Neural progenitor cell (in vitro differentiated cells): ENCODE measurements at places on chromosomes 7 and 10. TPM values are rescaled to one million over a fixed set of nuclear protein-coding genes. Genes with fewer than 3 reads are reported as not detected.
A peak's percentile ranks its signal among the peaks of the same experiment; 100 is the strongest.

- DNase-seq: peak; percentile 71
Measured at GRCh38 chr10:31490858-31491504, 172.0 kb downstream of the ZEB1 start.

DNA sequence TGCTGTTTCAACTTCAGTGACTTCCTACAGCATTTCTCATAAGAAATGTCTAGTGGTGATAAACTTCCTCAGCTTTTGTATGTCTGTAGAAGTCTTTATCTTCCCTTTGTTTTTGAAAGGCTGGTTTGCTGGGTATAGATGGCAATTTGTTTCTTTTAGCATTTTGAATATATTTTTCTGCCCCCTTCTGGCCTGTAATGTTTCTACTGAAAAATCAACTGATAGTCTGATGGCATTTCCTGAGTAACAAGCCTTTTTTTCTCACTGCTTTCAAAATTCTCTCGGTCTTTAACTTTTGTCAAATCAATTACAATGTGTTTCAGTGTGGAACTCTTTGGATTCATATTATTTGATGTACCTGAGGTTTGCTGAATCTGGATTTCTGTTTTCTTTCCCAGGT is 487.1 kb downstream of the ATRNL1 start:
- DNase-seq: no peak

GRCh38 chr7:69395061-69395714 is 203.1 kb upstream of the AUTS2 start:
- no peak for DNase-seq

DNA sequence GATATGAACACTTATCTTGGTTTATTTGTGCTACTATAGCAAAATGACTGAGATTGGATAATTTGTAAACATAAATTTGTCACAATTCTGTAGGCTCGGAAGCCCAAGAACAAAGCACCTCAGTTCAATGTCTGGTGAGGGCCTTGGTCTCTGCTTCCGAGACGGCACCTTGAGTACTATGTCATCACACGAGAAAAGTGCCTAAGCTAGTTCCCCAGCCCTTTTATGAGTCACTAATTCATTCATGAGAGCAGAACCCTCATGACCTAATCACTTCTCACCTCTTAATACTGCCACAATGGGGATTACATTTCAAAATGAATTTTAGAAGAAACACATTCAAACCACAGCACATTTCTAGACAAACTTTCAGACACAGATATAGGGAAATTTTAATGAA is 52.0 kb upstream of the PRSS1 start:
- no peak for DNase-seq

DNA sequence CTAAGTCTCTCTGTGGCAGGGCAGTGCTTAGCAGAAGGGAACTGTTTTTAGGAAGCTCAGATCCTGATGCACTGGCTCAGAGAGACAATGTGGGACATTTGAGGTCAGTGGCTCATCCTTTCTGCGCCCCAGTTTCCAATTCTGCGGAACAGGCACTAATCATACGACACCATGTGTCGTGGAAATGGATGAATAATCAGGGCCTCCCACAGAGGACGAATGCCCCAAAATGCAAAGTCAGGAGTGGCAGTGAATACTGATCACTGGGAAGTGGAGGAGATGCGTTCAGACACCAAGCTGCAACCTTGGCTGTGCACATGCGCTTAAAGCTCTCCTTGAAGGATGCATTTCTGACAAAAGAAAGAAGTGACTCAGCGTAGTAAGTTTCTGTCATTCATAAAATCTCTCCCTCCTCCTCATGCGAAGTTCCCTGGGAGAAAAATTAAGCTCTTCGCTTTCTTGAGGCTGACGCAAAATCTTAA is 21.9 kb upstream of the ECHDC3 start:
- DNase-seq: no peak

DNA sequence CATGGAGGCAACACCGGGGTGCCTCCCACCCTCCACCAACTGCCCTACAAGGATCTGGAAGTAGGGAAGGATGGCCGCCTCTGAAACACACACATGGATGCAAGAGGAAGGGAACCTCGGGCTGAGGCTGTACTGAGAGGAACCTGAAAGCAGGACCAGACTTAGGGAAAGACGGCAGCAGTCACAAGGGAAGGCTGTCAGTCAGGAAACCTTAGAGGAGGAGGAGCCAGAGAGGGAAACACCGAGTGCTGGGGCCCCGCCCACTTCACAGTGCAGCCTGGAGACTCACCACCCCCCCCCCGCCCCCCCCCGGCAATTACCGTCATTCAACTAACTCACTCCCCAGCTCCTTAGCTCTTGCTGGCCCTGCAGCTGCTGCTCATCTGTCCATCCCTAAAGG is 2.5 kb downstream of the CYREN start:
- no peak for DNase-seq

- DNase-seq: peak; percentile 26
Measured at GRCh38 chr10:77179015-77179695, 458.5 kb downstream of the KCNMA1 start.

GDF2 gene
- 0.19 TPM in 1 of 2 replicates, not detected in the other for total RNA-seq

C10orf71 gene
- total RNA-seq: not detected in 2 replicates
